ENCODE measurements at places on chromosomes 3 and 15.

DNA sequence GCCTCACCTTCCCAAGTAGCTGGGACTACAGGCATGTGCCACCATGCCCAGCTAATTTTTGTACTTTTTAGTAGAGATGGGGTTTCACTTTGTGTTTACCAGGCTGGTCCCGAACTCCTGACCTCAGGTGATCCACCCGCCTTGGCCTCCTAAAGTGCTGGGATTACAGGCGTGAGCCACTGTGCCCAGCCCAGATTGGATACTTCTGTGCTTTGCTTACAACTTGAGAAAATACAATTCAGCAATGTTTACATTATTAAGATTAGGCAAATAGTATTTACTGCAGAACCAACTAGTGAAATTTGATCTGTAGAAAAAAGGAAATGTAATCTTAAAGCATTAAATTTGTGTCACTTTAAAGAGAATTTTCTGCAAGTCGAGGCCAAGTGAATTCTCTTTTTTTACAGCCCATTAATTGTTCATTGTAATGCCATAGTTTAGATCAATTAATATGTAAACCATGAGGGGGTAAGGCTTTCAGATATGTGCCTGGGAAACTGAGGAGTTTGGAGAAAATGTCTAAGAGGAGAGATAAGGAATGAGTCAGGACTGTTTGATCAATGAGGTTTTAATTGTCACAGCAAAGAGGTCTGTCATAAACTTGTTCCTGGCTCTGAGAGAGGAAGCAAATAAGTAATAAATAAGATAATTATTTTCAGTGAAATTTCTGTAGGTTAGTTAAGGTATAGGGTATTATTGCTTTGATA, 15.3 kb downstream of the PYDC2 start:
- no peak for DNase-seq

DNA sequence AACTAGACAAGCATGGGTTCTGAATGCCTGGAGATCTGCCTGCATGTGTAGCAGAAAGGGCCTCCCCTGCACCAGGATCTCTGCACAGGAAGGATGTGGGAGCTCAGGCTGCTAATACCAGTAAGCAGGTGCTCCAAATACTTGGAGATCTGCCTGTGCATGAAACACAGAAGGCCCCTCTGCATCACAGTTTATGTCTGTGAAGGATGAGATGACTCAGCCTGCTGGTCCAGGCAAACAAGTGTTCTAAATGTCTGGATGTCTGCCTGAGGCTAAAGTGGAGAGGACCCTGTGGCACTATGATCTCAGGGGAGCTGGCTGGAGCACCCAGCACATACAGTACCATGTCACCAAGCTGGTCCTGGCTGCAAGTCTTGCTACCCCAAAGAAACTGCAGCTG, 678.8 kb downstream of the MCTP2 start:
- DNase-seq = no peak

DNA sequence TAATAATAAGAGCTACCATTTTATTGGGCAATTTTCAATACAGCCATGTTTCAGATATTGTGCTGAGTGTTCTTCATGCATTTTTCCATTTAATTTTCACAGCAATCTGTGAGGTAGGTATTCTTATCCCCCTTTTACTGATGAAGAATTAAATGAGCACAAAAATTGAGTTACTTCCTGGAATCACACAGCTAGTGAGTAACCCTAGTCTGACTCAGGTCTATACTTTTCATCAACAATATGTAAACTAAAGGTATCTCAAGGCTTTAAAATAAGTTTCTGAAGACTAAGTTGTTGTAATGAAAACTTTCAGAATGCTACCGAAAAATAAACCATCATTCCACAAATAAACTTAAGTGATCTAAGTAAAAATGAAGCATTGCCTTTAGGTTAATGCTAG, 22.3 kb downstream of the HACD2 start:
- DNase-seq = no peak

DNA sequence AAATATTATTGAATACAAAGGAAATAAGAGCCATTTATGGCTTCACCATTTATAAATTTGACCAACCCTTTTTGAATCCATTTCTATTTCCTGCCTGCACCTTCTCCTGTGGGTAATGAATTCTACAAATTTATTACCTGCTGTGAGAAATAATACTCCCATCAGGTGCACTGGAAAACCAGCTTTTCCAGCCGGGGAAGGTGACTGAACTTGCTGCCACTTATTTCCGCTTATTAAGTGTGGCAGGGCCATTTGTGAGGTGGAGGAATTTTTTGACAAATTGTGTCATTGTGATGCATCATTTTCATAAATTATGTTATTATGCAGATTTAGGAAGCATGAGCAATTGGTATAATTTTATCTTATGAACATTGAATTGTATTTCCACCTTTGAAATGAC, 151.1 kb downstream of the SQOR start:
- DNase-seq = peak; percentile 25

DNA sequence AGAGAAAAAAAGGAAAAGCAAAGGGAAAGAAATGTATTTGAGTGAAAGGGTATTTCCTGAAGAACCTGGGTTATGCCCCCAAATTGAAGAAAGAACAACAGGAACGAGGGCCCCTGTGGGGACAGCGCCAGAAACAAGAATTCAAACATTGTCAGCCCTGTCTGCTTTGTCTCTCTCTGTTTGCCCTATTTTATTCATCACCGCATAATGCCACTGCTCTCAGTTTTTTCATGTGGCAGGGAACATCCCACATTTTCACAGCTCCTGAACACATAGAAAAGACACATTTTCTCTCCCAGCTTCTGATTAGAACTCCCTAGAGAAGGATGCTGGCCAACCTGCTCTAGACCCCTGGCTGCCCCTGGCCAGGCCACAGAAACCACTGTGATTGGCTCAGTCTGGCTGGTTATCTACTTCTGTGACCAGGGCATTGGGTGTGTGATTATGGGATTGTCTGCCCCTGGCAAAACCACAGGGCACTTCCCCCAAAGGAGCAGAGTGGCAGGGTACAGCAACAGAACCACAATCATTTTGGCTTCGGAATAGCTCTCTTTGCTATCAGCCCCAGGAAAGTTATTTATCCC, 31.3 kb upstream of the CCDC54 start:
- peak; percentile 7 for DNase-seq

Measured in NCI-H2081 (cell line).